H9 (cell line): ENCODE measurements at places on chromosomes 1 and 21. TPM values are rescaled to one million over a fixed set of nuclear protein-coding genes. Genes with fewer than 3 reads are reported as not detected.
A peak's percentile ranks its signal among the peaks of the same experiment; 100 is the strongest.

FCER1G gene
- total RNA-seq, result 0.44 and 0.90 TPM in 2 replicates

DNA sequence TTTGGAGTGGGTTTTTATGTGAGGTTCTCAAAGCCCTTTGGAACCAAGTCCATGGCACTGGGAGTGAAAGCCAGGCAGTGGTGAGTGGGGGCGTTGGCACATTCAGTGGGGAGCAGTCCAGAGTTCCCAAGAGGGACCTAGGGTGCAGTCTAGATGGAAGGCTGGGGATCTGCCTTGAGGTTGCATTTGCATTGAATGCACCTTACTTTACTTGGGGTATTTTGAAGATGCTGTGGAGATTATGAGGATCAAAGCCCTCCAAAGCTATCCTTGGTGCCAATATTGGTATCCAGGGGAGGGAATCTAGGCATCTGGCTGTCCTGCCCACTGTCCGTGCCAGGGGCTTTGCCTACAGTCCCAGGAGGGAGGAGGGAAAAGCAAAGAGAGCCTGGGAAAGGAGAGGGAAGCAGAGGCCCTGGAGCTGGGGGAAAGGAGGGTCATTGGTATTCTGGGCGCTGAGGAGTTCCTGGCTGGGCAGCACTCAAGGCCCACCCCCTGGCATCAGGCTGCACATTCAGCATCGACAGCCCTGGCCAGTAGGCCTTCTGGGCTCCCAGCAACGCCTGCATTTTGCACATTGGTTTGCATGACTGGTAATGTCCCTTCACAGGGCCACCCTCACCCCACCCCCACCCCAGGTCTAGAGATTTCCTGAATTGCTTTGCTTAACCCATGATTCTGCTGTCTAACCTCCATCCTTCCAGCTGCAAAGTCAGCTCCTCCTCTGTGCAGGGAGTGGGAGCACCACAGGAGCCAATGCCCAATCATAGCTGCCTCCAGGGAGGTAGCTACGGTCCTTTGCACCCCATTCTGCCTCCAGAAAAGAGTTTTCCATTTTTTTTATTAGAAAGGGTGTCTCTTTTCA lies 843 bp upstream of the BCAN start:
- H3K36me3 ChIP-seq, result no peaks in the 10 kb centered on the region
- peaks cover 4% of the 10 kb centered on the region; the same call in 1 of the 2 replicates for H3K4me1 ChIP-seq
- peaks cover 10% of the 10 kb centered on the region; the same call in 1 of the 2 replicates for H3K27me3 ChIP-seq
- H3K4me3 ChIP-seq, result peak overlapping the region; percentile 82
- DNase-seq, result no peak

DNA sequence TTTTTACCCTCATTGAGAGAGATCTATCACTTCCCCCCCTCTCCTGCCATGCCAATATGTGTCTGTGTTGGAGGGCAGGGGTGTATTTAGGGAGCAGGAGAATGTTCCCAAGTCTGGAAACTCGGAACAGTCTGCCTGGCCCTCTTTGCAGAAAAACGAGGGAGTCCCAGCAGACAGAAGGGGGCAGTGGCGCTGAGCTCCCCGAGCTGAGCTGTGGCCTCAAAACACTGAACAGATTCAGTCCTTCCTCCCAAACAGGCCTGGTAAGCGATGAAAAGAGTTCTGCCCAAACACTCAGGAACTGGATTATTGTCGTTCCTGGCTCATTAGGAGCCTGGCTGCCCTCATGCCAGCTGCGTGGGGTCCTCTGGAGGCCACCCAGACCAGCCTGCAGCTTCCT lies 981 bp downstream of the CLDN14 start:
- H3K4me3 ChIP-seq, result no peak overlapping the region
- no peaks in the 10 kb centered on the region for H3K36me3 ChIP-seq
- H3K4me1 ChIP-seq, result no peaks in the 10 kb centered on the region
- H3K27ac ChIP-seq, result no peak overlapping the region
- DNase-seq, result peak; percentile 46
- no peaks in the 10 kb centered on the region for H3K27me3 ChIP-seq

COL8A2 gene
- total RNA-seq, result 1.5 TPM in 2 replicates

- H3K36me3 ChIP-seq, result peaks cover 49% of the 10 kb centered on the region
- no peaks in the 10 kb centered on the region for H3K4me1 ChIP-seq
- no peak overlapping the region for H3K27ac ChIP-seq
- no peaks in the 10 kb centered on the region for H3K27me3 ChIP-seq
- no peak overlapping the region for H3K4me3 ChIP-seq
Observed at GRCh38 chr1:246558041-246558440, 8.0 kb downstream of the TFB2M start.

DNA sequence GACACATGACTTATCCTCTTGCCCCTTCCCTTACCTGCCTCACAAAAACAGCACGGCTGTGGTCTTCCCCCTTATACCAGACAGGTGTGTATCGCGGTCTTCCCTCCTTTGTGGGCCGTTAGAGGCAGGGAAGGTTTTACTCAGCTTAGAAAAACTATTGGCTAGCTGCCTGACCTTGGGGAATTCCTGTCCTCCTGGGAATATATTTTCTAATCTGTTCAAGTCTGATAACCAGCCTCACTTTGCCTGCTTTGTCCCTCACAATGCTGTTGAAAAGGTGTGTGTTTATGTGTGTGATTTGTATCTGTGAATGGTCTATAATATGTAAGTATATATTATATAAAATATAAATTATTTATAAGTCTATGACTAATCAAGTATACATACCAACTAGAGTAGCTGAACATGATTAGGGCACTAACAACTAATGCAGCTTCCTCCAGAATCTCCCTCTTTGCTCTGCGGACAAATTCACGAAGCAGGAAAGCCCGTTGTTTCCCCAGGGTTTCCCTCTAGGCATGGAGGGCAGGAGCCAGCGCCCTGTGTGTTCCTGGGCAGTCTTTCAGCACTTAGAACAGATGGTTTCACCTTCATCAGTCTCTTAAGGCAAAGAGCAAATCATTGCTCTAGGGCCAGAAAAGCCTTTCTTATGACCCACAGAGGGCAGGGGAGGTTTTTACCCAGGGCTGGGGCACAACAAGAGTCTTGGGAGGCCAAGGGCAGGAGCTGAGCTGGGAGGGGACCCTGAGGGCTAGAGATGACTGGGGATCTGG lies 25.6 kb downstream of the SLC26A9 start:
- no peak overlapping the region for H3K4me3 ChIP-seq
- no peaks in the 10 kb centered on the region for H3K27me3 ChIP-seq
- no peak overlapping the region for H3K27ac ChIP-seq

DNA sequence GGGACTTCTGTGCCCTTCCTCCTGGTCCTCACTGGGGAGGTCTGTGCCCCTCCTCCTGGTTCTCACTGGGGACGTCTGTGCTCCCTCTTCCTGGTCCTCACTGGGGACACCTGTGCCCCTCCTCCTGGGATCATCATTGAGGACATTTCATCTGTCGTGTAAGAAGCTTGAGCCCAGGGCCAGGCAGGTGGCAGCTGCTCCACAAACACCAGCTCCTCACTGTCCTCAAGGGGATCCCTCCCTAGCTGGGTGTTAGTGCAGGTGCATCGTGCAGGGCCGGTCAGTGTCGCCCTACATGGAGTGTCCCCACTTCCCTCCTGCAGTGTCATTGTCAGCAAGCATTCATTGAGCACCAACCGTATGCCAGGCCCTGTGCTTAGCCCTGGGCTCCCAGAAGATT lies 312.7 kb downstream of the PTPRU start:
- H3K27me3 ChIP-seq, result no peaks in the 10 kb centered on the region
- no peak overlapping the region for H3K27ac ChIP-seq
- no peak for DNase-seq
